ENCODE measurements at places on chromosomes 2 and 18.

GRCh38 chr2:47519147-47519537 lies 116.2 kb downstream of the MSH2 start:
- no peak for DNase-seq

- DNase-seq, result peak; percentile 35
Observed at GRCh38 chr2:175180701-175181103, 808 bp downstream of the ATP5MC3 start.

- no peak for DNase-seq
Observed at GRCh38 chr2:167555098-167555720, 666.9 kb downstream of the XIRP2 start.

DNA sequence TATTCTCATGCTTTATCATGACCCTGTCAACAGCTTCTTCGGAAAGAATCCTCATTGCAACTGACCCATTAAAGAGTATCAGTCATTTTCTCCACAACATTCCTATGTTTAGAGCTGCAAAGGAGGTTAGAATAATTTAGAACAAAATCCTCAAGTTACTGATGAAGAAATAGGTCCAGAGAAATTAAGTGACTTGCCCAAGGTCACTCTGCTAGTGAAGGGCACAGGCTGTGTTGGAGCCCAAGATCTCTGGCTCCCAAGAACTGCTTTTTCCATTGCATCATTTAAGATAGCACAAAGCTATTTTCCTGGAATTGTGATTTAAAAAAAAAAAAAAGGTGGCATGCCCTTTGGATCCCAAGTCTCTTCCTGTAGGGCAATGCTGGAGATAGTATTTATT lies 9.6 kb downstream of the IRS1 start:
- no peak for DNase-seq

- peak; percentile 58 for DNase-seq
Observed at GRCh38 chr2:219249203-219249980, 3.7 kb upstream of the TUBA4B start.

DNA sequence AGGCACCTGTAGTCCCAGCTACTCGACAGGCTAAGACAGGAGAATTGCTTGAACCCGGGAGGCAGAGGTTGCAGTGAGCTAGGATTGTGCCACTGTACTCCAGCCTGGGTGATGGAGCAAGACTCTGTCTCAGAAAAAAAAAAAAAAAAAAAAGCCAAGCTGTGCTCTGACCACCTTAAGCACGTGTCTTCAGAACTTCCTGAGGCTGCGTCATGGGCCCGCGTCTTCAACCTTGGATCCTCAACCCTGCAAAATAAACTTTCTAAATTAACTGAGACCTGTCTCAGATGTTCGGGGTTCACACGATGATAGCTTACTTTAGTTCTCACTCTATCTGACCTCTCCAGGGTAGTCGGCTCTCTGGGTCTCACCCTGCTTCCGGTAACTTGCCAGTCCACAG lies 65.8 kb upstream of the CABLES1 start:
- DNase-seq, result no peak

DNA sequence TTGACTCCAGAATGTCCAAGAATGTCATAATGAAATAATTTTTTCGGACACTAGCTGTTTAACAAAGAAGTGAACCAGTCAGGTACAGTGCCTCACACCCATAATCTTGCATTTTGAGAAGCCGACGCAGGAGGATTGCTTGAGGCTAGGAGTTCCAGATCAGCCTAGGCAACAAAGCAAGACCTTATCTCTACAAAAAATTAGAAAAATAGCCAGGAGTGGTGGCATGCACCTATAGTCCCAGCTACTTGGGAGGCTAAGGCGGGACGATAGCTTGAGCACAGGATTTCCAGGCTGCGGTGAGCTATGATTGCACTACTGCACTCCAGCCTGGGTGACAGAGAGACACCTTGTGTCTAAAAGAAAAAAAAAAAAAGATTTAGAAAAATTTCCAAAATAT lies 235.8 kb upstream of the FN1 start:
- no peak for DNase-seq

DNA sequence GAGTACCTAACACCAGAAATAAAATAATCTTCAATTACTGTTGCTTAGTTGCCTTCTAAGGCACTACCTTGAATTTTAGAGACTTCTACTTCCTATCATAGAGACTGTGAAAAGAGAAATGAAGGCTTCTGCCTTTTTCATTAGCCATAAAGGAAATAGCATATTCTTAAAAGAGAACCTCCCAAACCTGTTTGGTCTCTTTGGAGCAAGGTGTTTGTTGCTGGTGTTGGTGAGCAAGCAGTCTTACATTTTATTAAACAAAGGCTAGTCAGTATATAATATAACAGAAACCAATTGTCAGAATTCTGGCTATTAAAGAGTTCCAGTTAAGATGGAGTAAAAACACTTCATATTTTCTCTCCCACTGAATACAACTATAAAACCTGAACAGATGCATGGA lies 116.4 kb downstream of the TAF4B start:
- DNase-seq, result no peak

DNA sequence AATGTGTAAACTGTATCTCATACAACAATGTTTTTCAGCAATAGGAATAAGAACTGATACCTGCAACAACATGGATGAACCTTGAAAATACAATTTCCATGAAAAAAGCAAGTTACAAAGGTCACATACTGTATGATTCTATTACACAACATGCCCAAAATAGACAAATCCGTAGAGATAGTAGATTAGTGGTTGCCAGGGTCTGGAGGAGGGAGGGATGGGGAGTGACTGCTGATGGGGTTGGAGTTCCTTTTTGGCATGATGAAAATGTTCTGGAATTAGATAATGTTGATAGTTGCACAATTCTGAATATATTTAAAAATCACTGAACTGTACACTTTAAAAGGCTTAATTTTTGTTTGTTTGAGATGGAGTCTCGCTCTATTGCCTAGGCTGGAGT lies 33.8 kb downstream of the UBXN4 start:
- no peak for DNase-seq

- no peak for DNase-seq
Observed at GRCh38 chr2:205848601-205849000, 166.3 kb downstream of the NRP2 start.

DNA sequence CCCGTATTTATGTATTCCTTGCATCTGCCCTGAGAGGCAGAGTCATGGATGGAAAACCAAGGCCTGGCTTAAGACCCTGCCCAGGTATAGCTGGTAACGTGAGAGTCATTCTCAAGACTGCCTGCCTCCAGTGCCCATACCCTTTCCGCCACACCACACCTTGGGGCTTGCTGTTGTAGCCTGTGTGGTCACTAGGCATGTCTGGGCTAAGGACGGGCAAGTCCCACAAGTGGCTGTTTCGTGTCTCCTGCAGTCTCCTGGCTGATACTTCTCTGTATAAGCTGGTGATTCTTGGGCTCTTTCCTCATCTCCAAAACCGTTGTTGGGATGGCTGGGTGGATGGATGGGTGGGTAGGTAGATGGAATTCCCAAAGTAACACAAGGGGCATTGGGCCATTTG lies 269.8 kb downstream of the KLHL29 start:
- DNase-seq, result no peak

Data from hepatic stellate cell (primary cell).